BJ (cell line): ENCODE measurements at places on chromosomes 1 and 21. TPM values are rescaled to one million over a fixed set of nuclear protein-coding genes. Genes with fewer than 3 reads are reported as not detected.

Gene PAPPA2
- polyA plus RNA-seq: 0.82 and 0.97 TPM in 2 replicates

Gene UQCRHL
- polyA plus RNA-seq: 0.56 and 1.3 TPM in 2 replicates

Gene OR2T35
- not detected in 2 replicates for polyA plus RNA-seq

Gene RUNX1
- polyA plus RNA-seq: 22.3 and 36.1 TPM in 2 replicates

Gene S100A12
- not detected in 2 replicates for polyA plus RNA-seq

Gene ZNF593OS
- not detected in 2 replicates for polyA plus RNA-seq

Gene CHODL
- polyA plus RNA-seq: not detected in 2 replicates

Gene RIMKLA
- 0.01 and 0.02 TPM in 2 replicates for polyA plus RNA-seq

Gene TSNAX
- 19.4 and 21.4 TPM in 2 replicates for polyA plus RNA-seq

Gene TMEM125
- polyA plus RNA-seq: 0.17 TPM in 2 replicates

Gene BRDT
- polyA plus RNA-seq: not detected in 2 replicates

DNA sequence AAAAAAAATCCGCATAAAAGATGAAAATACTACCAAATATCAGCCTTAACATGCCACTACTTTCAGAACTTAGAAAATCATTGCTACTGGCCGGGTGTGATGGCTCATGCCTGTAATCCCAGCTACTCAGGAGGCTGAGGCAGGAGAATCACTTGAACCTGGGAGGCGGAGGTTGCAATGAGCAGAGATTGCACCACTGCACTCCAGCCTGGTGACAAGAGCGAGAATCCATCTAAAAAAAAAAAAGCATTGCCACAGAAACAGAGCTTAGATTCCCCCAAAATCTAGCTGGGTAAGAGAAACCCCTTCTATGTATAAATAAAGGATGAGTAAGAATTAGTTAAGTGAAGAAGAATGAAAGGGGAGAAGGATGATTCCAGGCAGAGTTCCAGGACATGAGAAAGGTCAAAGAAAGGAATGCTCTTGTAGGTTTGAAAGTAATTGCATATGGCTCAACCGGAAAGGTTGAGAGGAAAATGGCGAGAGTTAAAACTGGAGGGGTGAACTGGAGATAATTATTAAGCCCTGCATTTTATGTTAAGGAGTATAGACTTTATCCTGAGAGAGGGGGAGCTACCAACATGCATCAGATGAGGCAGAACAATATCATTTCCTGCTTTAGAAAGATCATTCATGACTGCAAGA, 19.7 kb upstream of the NRDC start:
- DNase-seq: peak; percentile 91

DNA sequence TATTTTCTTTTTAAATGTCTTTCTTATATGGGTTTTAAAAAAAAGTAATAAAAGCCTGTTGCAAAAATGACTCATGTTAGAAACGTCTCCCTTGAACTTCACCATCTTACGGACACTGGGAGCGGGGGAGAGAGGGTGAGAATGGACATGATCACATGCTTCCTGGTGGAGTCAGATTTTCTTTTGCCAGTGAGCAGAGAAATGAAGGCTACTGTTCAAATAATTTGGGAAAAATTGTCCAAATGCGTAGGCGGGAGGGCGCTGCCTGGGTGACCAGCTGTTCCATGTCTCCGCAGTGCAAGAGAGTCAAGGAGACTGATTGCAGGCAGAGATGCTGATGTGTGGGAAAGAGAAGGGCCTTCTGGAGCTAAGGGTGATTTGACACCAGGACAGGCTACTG, 23.1 kb downstream of the EIF2D start:
- peak; percentile 85 for DNase-seq

DNA sequence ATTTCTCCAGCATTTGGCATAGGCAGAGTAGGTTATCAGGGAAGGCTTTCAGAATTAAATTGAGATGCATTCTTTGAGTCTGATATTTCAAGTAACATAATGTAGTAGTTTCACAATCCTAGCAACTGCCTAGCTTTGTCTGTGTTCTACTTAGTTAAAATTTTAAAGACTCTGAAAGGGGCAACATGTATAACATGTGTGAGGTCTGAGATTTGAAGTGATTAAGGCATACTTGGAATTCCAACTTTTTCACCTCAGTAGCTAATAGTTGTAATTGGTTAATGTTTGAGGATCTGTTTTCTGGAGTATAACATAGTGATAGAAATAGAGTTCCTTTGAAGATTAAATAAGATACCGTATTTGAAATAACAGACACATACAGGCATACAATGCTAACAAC, 335.2 kb upstream of the BEND5 start:
- DNase-seq: no peak

DNA sequence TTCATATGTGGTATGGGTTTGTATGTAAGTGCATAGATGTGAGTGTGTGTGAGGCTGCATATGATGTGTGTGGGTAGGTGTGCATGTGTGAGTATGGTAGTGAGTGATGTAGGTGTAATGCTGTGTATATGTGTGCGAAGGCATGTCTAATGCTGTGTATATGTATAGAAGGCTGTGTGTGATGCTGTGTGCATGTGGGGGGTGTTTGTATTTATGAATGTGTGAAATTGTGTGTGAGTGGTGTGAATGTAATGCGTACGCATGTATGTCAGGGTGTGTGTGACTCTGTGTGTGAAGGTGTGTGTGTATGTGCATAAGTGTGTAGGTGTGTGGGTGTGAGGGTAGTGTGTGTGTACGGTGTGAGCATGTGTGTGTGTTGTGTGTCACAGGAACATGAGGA, 300.0 kb downstream of the OMA1 start:
- DNase-seq: no peak

- no peak for DNase-seq
Measured at GRCh38 chr1:111754984-111755330, 744 bp upstream of the DDX20 start.

- DNase-seq: no peak
Measured at GRCh38 chr1:29482991-29483390, 246.7 kb downstream of the PTPRU start.

- no peak for DNase-seq
Measured at GRCh38 chr1:3789421-3790300, 6.6 kb downstream of the LRRC47 start.

GRCh38 chr21:14553422-14553821, 7.3 kb upstream of the SAMSN1 start:
- DNase-seq: no peak

DNA sequence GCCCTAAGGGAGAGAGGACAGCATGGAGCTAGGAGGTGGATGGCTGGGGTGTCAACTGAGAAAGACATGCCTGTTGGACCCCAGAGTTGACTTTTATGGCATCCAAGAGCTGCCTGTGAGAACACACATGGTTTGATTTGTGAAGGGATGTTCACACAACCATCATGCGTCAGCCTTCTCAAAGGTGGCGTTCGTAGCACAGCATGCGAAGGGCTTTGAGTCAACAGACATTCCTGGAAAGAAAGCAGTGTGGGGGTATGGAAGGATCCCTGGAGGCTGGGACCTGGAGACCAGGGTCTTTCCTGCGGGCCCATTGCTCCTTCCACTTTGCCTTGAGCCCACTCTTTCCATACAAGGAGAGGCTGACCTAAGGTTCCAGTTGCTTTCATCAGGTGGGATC, 6.4 kb upstream of the WNT3A start:
- DNase-seq: no peak

- no peak for DNase-seq
Measured at GRCh38 chr1:199113265-199113869, 474.5 kb downstream of the PTPRC start.

DNA sequence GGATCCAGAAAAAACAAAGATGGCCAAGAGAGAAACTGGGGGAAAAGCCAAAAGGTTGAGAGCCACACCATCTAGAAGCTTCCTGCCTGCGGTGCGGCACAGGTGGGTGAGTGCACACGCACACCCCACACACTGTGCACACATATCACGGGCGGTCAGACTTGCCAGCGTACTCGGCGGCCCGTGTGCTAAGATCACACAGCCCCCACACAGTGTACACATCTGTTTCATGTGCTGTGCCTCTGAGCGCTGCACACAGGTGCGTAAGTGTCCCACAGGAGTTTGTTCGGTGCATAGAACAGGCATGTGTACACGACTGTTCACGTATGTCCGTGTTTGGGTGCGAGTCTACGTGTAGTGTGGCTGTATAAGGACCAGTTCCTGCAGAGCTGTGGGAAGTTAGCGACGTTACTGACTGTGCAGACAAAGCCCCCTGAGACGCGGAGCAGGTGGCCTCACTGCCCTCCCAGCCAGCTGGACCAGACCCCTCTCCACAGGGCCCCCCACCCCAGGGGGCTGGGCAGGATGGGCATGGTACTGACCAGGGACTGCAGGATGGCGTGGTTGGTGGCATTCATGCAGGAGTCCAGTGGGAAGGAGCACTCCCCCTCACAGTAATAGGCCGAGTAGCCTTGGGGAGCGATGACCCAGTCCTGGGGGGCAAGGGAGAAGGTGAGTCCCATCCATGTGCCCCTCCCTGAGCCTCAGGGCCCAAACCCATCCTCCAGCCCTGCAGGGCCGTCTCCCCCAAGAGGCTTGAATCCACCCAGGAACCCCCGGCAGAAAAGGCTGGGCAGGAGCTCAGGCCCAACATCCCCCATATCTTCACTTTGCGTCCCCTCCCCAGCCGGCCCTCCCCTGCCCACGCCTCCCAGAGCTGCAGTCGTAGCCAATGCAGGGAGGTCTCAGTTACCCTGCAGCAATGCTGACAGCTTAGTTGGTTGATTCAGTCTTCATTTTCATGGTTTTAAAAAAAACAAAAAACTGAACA, 8.3 kb downstream of the OXCT2 start:
- no peak for DNase-seq
